ENCODE measurements at places on chromosomes 1 and 21. TPM values are rescaled to one million over a fixed set of nuclear protein-coding genes. Genes with fewer than 3 reads are reported as not detected.

DNA sequence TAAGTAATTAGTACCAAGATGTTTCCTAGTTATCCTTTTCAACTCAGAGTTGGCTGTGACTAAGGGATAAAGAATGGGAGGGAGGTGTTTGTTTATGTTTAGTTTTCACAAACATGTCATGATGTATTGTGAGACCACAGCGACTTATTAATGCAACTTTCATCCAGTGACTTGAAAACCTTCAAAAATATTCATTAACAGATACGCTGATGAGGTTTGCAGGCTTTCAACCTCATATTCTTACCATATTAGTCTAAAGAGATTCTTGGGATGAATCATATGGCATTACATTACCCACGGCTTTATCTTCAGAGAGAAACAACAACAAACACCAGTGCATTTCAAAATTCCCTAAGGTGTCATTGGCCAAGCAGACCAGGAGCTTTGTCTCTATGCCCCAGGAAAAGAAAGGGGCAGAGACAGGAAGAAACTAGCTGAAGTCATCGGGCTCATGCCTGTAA is 36.4 kb downstream of the PALMD start:
- no peak for DNase-seq

DNA sequence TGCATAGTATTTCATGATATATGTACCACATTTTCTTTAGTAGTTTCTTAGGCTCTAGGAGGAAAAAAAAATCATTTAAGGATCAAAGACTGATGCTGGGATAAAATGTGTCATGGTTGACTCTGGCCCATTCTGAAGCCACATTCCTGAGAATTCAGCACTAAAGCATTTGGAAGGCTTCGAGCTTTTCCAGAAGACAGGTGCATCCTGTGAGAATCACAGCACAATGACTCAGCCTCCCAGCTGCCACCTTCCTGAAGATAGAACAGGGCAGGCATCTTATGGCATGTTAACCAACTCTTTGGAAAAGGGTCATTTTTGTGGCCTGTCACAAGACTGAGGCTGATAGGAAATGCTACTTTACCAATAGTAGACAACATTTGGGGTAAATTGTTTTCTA is 359.9 kb downstream of the PCP4 start:
- no peak for DNase-seq

- DNase-seq: no peak
Observed at GRCh38 chr1:22296701-22297591, 154.0 kb upstream of the WNT4 start.

- DNase-seq: no peak
Observed at GRCh38 chr1:26188477-26188876, 1.9 kb upstream of the CATSPER4 start.

DNA sequence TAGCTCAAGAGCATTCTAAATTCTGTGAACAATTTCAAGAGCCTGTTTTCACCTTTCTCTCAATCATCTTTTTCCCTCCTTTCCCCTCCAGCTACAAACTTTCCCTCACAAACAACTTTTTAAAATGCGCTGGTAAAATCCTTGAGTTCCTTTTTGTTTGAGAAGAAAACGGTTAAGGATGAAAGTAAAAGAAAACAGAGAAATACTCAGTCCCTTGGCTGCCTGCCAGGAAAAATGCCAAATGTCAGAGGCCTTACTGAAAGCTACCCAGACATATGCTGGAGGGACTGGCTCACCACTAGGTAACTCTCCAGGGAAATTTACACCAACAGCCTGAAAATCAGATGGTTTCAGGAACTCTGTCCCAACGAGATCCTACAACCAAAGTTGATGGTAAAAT is 11.0 kb upstream of the SERBP1 start:
- no peak for DNase-seq

GRCh38 chr1:83798965-83799364 is 200.0 kb downstream of the TTLL7 start:
- no peak for DNase-seq

GRCh38 chr21:42187976-42188653 is 30.8 kb upstream of the ABCG1 start:
- no peak for DNase-seq

- no peak for DNase-seq
Observed at GRCh38 chr1:161722406-161722805, 1.1 kb downstream of the FCRLB start.

DNA sequence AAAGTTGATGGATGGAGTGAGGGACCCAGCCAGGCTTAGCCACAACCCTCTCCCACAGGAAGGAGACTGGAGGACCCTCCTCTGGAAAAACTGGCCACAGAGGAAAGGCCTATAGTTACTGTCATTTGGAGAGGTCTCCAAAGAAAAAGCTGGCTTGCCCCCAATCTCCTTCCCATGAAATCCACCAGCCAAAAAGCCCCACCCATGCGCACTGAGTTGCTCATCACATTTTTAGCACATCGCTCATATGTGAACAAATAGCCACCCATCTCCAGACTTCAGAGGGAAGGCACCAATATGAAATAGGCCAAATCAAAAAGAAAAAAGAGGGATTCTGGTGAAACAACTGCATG is 36.9 kb upstream of the QSOX1 start:
- no peak for DNase-seq

DNA sequence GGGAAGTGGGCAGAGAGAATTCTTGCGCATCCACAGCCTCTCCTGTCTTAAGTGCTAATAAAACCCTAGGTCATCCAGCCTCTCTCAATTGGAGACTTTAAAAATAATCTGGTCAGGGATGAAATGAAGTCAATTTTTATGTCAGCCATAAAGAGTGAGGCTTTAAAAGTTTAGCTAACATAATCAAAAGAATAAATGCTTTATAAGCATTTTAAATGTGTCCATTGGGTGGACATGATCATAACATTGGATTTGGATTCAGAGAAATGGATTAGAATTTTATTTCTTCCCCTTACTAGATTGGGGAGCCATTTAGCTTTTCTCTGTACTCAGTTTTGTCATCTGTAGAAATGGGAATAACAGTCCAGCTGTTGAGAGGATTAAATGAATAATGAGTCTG is 55.5 kb downstream of the PGM1 start:
- DNase-seq: no peak

DNA sequence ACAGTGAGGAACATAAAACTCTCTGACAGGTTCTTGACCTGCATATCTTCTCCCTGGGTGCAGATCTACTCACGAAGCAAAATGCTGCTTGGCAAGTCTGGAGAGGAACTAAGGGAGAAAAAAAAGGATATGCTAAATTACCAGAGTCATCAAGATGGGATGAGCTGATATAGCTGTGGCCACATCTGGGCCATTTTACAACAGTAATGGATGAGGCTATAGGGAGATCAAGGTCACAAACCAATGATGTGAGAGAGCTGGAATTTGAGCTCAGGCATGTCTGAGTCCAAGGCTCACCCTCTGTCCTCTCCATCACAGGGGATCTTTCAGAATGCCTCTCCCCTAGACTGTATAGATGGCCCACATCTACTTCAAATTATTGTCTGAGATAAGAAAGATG is 26.2 kb downstream of the ZMYND12 start:
- no peak for DNase-seq

- no peak for DNase-seq
Observed at GRCh38 chr1:51189421-51190073, 46.5 kb upstream of the RNF11 start.

DNA sequence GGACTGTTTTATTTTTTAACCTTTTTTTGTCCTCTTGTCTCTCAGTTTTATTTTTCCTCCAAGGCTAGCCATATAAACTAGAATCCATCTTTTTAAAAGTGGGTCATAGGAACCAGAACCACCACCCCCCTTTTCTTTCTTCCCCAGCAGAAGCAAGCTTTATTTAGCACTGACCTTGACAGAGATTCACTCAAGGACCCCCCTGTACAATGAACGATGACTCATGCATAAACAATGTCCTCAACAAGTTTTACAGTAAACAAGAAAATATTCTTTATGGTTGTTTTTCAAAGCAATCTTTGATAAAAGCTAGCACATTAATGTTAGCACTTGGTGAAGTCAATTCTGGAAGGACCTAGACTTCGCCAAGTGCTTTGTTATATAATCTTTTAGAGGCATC is 14.1 kb downstream of the PKN2 start:
- no peak for DNase-seq

DNA sequence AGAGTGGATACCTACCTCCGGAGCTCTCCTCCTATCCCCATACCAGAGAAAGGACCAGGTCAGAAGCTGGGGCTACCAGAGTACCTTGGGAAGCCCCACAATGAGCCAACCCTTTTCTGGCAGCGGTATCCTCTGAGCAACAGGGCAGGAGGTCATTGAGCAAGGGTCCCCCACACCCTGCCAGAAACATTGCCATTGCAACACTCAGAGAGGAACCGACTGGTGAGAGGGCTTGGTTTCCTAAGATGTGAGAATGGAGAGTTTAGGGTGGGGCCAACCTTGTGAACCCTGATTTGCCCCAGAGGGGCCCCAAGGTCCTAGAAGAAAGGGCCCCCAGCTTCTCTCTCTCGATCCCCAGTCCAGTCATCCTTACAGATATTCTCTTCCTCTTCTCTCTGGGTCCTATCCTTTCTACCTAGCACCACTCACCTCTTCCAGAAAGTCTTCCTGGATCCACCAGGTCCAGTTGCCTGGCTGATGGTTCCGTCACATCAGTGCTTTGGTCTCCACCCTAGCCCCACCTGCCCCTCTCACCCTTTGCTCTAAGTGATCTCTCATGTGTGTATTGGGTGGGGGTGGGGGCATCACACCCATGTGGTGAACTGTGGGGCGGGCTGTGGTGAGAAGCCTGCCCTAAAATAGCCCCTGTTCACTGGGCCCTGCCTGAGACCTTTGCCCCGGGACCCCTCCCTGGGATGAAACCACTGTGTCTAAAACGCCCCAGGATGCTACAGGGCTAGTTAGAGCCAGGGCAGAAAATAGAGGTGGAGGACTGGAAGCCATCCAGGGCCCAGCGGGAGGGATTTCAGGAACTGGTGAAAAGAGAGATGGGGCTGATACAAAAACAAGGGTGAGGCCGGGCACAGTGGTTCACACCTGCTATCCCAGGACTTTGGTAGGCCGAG is 8.7 kb downstream of the FGR start:
- no peak for DNase-seq

- DNase-seq: no peak
Observed at GRCh38 chr21:15437883-15438282, 291.9 kb upstream of the USP25 start.

GRCh38 chr1:45018599-45019230 is 6.7 kb downstream of the UROD start:
- peak; percentile 75 for DNase-seq

GRCh38 chr1:1168451-1169411 is 4.9 kb upstream of the TTLL10 start:
- DNase-seq: peak; percentile 54

DNA sequence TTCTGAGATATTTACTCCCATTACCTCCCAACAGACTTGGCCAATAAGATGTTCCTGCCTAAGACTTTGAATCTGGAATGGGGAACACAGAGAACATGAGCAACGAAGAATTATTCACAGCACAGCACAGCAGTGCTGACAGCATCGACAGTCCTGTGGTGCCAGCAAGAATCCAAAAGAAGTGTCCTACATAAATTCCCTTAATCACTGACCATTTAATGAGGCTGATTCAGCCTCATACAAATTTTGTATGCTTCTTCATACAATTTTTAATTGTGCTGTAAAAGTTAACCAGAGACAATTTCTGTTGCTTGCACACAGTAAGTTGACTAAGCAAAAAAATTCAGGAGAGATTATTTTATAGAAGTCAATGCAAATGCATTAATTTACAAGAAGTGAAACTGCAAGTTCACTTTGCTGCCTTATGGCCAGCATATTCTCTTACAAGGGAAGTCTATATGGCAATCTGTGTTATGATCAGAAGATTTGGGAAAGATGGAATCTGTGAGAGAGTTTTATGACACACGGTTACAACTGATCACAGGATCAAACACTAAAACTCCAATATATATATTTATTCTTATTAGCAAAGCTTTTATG is 855.9 kb downstream of the LTN1 start:
- DNase-seq: no peak

DNA sequence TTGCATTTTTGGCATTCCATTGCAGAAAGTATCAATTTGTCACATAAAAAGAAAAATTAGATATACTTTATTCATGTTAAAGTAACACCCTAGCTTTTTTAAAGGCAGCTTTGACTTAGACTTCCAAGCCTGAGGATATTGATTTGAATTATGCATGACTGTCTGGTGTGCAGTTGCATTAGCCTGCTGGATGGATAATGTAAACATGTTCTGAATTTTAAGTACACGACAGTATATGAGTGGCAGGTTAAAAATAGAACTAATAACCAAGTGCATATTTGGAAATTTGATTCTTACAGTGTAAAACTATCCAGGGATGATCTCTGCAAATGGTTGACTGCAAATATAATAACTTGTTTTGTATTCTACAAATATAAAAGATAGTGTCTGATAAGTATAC is 124.0 kb downstream of the SYT14 start:
- no peak for DNase-seq

GRCh38 chr1:225412321-225412720 is 15.5 kb downstream of the LBR start:
- no peak for DNase-seq

- DNase-seq: no peak
Observed at GRCh38 chr1:7250597-7251453, 465.6 kb downstream of the CAMTA1 start.

- no peak for DNase-seq
Observed at GRCh38 chr1:79849388-79849787, 842.9 kb upstream of the ADGRL4 start.

- no peak for DNase-seq
Observed at GRCh38 chr21:31181082-31181750, 142.9 kb upstream of the KRTAP19-8 start.

- peak; percentile 24 for DNase-seq
Observed at GRCh38 chr1:228037401-228038386, 30.9 kb downstream of the WNT3A start.

GRCh38 chr1:224785040-224785328 is 144.5 kb upstream of the DNAH14 start:
- no peak for DNase-seq

GRCh38 chr1:236353813-236354212 is 40.3 kb upstream of the EDARADD start:
- no peak for DNase-seq

DNA sequence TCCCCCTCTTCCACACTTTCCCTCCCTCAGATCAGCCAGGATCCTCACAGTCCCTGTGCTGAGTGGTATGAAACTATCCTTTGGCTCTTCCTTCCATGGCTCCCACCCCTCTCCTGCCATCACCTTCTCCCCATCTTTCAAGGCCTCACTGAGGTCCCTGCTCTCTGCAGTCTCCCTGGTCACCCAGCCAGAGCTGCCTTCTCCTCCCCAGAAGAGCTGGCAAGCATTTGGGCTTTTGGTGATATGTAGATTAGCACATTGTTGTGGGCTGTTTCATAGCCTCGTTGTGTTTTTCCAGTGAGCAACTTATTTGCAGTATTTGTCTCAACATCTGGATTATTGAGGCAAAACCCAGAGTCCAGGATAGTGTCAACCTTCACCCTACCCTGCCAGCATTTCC is 2.2 kb downstream of the CSF1 start:
- DNase-seq: no peak

The REG4 gene
- total RNA-seq: not detected

The TESK2 gene
- total RNA-seq: 3.3 TPM

The SLC9C2 gene
- 0.98 TPM for total RNA-seq

The MYBPH gene
- not detected for total RNA-seq

The LCE3E gene
- total RNA-seq: not detected

The FLG2 gene
- total RNA-seq: not detected

The CLCA4 gene
- total RNA-seq: not detected

The LINGO4 gene
- not detected for total RNA-seq

The OR2W3 gene
- 1.8 TPM for total RNA-seq

The KCNK1 gene
- not detected for total RNA-seq

The PIP5K1A gene
- total RNA-seq: 79.4 TPM

The ERICH3 gene
- total RNA-seq: 1.9 TPM

The HTR6 gene
- not detected for total RNA-seq

The RGL1 gene
- total RNA-seq: 4.9 TPM

The MCOLN3 gene
- not detected for total RNA-seq

The TMIGD3 gene
- not detected for total RNA-seq

The PPFIA4 gene
- total RNA-seq: 74.7 TPM

The CFHR1 gene
- not detected for total RNA-seq

All from glutamatergic neuron (in vitro differentiated cells).